ENCODE measurements at places on chromosomes 13 and 19.

GRCh38 chr19:7900401-7900870, 3.2 kb upstream of the MAP2K7 start:
- DNase-seq = no peak

DNA sequence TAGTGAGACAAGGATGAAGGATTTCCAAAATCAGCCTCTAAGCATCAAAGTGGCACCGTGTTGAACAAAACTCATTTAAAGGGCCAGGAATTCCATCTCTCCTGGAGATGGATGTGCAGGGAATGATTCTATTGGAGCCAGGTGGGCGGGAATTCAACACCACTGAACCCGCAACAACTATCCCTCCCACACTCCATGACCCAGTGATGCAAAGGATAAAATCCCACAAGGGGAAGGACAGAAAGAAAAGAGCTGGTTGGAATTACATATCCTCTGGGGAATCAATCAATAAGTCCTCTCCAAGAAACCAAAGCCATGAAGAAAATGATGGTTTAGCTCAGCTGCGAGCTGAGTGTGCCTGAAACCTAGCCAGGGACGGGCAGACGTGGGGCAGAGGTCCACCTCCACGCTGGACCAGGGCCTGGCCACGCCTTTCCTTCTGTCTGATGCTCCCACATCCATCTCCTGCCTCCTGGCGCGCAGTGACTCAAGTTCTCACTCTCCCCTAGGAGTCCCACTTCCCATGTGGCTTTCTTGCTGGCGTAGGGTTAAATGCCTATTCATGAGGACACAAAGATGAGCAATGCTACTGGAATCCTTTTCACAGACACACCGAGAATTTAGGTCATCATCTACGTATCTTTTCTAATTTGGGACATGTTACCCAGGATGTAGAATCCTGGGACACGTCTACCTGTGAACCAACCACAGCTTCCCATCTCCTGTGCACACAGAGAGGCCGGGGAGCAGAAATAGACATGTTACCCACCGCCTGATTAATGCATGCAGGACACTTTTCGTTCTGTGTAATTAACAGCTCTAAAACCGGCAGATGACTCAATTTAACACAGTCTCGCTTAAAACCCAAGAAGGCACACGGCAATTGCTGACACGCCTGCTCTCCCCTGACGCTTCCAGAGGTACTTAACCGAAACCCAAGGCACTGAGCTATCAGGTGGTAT, 48.6 kb downstream of the PEPD start:
- DNase-seq = no peak

DNA sequence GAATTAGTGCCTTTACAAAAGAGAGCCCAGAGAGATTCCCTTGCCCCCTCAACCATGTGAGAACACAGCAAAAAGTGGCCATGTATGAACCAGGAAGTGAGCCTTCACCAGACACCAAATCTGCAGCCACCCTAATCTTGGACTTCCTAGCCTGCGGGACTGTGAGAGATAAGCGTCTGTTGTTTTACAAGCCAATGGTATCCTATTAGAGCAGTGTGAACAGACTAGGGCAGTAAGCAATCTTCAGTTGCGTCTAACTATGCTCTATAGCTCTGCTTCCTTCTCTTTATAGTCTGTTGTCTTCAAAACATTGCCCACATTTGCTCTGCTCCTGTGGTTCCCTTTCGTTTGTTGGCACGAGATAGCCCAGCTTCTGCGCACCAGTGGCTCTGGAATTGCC, 109.5 kb upstream of the FNDC3A start:
- no peak for DNase-seq

DNA sequence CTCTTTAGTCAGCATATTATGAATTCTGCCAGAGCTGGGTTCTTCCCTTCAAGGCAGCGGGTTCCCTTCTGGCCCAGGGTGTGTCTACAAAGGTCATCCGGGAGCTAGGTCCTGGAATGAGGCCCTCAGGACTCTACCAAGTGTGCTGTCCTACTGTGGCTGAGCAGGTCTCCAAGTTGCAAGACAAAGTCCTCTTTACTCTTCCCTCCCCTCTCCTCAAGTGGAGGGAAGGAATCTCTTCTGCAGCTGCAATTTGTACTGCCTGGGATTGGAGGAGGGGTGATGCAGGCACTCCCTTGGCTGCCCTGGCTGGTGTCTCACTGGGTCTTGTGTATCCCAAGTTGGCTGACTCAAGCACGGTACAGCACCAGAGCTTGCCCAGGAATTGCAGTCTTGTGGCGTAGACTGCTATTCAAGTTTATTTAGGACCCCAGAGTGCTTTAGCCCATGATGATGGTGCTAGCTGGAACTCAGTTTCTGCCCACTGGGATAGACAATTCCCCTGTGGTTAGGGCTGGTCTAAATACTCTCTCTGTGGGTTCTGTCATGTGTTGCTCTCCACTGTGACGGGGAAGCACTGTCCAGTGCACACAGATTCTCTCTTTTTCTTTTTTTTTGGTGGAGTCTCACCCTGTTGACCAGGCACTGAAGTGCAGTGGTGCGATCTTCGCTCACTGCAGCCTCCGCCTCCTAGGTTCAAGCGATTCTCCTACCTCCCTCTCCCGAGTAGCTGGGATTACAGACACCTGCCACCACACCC, 28.5 kb downstream of the RFC3 start:
- no peak for DNase-seq

DNA sequence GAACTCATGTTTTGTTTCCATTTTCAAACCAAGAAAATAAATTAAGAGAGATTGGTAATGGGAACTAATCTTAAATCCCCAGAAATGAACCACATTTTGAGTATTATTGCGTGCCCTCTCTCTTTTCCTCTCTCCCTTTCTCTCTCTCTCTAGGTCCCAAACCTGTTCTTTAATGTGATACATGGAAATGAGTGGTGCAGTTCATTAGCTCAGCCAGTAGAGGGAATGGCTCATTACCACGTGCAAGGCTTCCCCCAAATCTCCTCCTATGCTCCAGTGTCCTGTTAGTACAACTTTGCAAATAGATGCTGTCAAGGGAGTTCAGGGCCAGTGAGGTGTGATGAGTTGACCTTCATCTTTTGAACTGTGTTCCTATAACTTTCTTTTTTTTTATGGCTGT, 178.4 kb downstream of the FGF9 start:
- DNase-seq = no peak

DNA sequence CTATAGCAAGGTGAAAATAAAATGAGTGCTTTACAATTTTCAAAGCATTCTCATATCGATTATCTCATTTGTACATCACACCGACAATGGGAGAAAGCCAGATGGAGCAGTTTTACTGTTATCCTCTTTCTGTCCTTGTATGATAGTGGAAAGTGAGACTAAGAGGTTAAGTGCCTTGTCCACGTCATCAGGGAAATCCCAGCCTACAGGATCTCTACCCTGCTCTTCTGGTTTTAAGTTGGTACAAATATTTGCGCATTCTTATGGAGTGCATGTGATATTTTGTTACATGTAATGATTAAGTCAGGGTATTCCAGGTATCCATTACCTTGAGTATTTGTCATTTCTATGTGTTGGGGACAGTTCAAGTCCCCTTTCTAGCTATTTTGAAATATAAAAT, 12.4 kb upstream of the ENOX1 start:
- DNase-seq = no peak

DNA sequence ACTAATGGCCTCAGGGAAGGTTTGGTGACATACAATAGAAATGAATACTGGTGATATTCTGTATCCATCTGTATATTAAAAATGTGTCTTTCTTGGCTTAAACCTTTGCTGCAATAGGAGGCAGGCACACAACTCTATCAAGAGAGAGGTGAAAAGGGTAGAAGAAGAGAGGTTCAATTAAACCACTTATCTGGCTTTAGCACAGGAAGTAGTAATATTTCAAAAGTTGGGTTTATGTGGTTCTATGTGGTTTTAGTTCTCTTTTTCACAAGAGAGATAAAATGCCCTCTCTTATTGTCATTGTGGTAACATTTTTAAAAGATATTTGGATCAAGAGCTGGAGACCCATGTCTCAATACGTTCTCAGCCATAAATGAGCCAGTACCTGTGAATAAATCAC, 146.2 kb upstream of the FNDC3A start:
- DNase-seq = no peak

DNA sequence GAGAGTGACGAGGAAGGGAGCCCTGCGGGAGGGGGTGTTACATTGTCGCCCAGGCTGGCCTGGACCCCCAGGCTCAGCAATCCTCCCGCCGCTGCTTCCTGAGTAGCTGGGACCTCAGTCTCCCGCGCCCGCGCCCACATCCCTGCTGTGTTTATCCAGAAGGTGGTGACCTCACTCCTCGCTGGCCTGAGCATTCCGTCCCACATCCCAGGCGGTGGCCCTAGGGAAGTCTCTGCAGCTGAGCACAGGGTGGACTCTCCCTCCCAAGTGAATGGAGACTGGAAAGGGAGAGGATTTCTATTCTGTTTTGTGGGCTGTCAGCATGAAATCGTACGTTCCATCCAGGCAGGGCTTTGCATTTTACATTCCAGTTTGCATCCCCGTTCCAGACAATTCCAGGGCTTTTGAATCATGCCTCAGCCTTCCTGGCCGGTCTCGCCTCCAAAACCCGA, 401 bp upstream of the ZNF765 start:
- DNase-seq = no peak

- DNase-seq = no peak
These were observed 10.5 kb upstream of the NTN5 start for GRCh38 chr19:48683349-48683748.

GRCh38 chr13:113457510-113457909, 4.2 kb upstream of the ADPRHL1 start:
- DNase-seq = no peak

DNA sequence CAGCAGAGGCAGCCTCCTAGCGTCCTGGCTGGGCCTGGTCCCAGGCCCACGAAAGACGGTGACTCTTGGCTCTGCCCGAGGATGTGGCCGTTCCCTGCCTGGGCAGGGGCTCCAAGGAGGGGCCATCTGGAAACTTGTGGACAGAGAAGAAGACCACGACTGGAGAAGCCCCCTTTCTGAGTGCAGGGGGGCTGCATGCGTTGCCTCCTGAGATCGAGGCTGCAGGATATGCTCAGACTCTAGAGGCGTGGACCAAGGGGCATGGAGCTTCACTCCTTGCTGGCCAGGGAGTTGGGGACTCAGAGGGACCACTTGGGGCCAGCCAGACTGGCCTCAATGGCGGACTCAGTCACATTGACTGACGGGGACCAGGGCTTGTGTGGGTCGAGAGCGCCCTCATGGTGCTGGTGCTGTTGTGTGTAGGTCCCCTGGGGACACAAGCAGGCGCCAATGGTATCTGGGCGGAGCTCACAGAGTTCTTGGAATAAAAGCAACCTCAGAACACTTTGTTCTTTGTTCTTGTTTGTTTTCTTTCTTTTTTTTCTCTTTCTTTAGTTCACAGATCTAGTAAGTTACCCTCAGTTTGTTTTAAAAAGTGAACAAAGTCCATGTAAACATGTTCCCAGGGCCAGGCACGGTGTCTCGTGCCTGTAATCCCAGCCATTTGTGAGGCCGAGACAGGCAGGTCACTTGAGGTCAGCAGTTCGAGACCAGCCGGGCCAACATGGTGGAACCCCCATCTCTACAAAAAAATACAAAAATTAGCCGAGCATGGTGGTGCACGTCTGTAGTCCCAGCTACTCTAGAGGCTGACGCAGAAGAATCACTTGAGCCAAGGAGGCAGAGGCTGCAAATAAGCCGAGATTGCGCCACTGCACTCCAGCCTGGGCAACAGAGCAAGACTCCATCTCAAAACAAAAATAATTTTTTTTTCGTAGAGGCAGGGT, 10.2 kb downstream of the ANGPTL4 start:
- no peak for DNase-seq

DNA sequence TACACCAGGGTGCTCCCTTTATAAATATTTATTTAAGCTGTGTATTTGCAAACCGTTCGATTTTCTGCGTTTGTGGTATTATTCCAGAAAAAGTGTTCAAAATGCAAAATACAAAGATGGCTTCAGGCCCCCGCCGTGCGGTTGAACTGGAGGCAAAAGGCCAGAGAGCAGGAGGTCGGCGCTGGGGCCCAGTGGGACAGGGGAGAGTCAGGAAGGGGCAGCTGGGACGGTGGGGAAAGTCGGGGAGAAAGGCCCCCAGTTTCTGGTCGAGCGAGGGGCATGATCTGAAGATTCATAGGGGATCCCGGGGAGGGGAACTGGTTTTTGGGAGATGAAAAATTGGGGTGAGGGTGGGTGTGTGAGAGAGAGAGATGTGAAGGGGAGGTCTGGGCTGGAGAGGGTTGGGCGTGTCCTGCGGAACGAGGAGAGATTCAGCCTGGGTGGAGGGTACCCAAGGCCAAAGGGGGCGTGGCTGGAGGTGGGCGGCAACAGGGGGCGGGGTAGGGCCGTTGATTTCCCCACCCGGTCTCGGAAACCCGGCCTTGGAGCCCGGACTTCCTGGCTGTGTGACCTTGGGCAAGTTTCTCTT, 678 bp downstream of the ISOC2 start:
- DNase-seq = no peak

DNA sequence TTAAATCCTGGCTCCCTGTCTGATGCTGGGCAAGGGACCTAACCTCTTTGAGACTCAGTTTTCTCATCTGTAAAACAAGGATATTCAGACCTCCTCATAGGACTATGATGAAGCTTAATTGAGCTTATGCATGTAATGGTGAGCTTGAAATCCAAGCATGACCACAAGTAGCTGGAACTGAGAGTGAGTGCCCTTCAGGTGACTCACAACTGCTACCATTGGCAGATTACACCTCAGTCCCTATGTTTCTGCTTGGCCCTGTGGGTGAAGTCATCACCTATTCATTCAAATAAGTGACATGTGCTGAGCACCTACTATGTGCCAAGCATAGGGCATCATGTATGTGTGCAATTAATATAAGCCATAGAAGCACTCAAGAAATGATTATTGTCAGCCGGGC, 25.7 kb downstream of the NOVA2 start:
- no peak for DNase-seq

DNA sequence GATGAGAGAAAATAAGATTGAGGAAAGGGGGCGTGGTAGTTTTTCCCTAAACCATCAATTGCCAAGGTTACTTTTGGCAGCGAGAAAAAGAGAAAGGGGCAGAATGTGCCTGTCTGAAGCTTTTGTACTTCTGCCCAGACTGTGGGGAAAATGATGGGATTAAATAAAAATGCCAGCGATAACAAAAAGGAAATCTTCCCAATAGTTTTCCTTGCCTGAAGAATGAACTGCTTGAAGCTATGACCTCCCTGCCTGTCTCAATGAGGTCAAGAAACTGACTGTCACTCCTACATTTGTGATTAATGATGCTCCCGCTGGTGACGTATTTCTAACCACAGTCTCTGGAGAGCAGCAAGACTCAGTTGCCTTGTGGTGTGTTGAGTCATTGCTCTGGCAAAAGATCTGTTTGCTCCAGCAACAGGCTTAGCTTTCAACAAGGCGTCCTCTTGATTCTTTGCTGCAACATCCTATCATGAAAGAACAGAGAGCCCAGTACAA, 1051.5 kb downstream of the DIAPH3 start:
- no peak for DNase-seq

- no peak for DNase-seq
These were observed 619.6 kb downstream of the KCTD12 start for GRCh38 chr13:76266561-76266960.

All from DMS 273 treated with DMSO at 0.1 percent for 48 hours (cell line).